Thymus (tissue), 14 donors: ENCODE measurements at places on chromosomes 7 and 10.

DNA sequence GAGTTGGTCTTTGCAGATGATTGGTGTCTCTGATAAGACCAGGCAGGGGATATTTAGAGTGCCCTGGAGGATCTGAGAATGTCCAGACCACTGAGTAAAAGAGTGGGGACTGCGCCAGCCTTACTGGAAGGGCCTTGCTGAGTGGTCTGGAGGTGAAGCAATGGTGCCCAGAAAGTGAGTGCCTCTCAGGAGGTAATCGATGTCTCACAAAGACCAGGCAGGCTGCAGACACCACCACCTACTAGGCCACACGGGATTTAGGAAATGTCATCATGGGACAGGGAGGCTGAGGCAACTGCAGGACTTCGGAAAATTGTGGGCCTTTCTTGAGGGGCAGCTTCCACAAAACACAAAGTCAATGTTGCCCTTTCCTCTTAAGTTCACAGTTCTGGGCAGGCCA lies 57.2 kb upstream of the STEAP1B start:
- DNase-seq, result no peak

DNA sequence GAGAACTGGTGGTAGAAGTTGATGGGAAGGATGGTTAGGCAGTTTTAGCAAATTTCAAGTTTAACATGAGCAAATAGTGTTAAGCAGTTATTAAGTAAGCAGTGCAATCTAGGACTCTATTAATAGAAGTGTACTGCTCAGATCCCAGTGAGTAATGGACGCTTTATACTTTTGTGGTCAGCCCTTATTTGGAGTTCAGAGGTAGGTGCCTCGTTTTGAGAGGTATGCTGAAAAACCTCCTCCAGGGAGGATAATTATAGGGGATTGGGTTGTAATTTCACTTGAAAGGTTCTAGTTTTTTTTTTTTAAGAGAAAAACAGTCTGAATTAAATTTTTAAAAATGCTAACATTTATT lies 33.5 kb upstream of the CCDC7 start:
- DNase-seq, result no peak

GRCh38 chr10:26359670-26360069 lies 78.5 kb upstream of the APBB1IP start:
- no peak for DNase-seq

GRCh38 chr7:159155410-159155809 lies 10.7 kb upstream of the VIPR2 start:
- DNase-seq, result no peak

- DNase-seq, result no peak
These were observed 4.4 kb upstream of the GSTK1 start for GRCh38 chr7:143258831-143259230.

GRCh38 chr10:125722811-125723210 lies 3.3 kb downstream of the EDRF1 start:
- no peak for DNase-seq

DNA sequence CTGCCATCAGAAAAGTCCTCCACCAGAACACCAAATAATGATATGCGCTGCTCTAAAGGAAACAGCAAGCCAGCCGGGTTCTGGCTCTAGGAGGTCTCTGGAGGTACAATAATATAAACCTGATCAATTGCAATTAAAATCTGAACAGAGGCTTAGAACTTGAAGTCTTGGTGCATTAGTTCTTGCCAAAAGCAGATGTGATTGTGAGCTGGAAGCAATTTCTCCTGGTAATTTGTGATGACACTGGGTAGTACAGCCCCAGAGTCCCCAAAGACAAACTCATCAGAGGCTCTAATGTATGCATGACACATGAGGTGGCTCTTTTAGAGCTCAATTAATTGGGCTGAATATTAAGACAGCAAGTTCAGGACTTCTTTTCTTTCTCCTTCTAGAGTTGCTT lies 3.3 kb downstream of the ETV1 start:
- no peak for DNase-seq

- no peak for DNase-seq
These were observed 300.7 kb downstream of the XPNPEP1 start for GRCh38 chr10:109622566-109622965.

DNA sequence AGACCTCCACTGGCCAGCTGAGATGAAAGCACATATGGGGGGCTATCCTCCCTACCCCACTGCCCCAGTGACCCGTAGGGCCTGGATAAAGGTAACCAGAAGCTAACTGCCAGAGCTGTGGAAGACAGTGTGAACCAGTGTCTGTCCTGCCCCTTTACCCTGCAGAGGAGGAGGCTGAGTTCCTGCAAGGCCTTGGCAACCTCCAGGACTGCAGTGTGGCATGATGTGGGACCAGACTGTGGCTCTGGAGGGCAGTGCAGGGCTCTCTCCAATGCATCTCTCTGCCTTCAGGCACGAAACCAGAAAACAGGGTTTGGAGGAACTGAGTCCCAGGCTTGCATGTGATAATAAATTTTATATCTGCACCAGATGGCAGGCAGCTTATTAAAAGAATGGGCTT lies 93.1 kb downstream of the EPC1 start:
- DNase-seq, result no peak

DNA sequence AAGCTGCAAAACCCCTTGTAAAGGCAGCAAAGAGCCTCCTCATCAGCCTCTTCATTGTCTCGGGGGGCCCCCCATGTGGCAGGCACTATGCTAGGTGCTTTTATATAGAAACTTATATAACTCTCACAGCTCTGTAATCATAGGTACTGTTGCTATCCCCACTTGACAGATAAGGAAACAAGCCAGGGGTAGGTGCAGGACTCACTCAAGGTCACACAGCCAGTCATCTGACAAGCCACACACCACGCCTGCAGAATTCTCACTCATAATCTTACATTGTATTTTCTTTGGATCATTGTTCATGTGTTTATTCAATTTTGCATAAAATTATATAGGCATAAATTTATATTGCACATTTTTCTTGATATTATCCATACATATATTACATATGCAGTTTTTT lies 165.4 kb downstream of the PPP1R17 start:
- no peak for DNase-seq

GRCh38 chr7:151132461-151133205 lies 34.9 kb downstream of the GBX1 start:
- DNase-seq, result no peak

DNA sequence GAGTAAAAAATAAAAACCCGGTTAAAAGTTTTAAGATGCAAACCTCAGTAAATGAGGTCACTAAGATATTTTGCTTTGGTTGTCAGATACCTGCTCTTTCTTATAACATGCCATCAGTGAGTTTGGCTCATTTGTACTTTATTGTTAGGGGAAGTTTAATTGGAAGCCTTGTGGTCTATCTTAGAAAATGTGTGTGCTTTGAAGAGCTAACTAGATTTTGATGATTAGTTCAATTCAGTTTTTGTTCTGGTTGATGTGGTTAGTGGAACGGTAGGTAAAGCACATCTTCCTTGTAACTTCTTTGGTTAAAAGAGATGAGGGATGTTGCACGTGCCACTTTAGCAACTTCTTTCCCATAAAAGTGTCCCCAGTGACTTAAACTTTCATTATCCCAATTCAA lies 353.4 kb upstream of the GALNT17 start:
- no peak for DNase-seq

GRCh38 chr7:46999866-47000265 lies 582.0 kb downstream of the TNS3 start:
- no peak for DNase-seq

DNA sequence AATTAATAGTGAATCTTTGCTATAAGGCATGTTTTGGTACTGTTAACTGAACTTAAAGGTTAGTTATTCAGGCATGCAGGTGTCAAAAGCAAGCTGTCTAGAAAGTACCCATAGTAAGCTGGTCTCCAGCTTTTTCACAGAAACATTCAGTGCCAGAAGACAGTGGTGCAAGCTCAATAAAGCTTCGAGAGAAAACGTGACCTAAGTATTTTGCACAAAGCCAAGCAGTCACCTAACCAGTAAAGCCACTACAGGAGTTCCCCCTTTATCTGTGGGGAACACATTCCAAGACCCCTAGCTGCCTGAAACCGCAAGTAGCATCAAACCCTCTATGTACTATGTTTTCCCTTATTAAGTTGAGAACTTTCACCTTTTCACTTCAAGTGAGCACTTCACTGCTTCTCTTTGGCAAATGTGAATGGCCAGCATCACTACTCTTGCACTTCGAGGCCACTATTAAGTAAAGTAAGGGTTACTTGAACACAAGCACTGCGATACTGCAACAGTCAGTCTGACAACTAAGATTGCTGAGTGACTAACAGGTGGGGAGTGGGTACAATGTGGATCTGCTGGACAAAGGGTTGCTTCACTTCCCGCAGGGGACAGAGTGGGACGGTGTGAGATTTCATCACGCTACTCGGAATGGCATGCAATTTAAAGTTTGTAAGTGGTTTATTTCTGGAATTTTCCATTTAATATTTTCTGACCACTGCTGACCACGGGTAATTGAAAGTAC lies 253.8 kb upstream of the YAE1 start:
- no peak for DNase-seq

DNA sequence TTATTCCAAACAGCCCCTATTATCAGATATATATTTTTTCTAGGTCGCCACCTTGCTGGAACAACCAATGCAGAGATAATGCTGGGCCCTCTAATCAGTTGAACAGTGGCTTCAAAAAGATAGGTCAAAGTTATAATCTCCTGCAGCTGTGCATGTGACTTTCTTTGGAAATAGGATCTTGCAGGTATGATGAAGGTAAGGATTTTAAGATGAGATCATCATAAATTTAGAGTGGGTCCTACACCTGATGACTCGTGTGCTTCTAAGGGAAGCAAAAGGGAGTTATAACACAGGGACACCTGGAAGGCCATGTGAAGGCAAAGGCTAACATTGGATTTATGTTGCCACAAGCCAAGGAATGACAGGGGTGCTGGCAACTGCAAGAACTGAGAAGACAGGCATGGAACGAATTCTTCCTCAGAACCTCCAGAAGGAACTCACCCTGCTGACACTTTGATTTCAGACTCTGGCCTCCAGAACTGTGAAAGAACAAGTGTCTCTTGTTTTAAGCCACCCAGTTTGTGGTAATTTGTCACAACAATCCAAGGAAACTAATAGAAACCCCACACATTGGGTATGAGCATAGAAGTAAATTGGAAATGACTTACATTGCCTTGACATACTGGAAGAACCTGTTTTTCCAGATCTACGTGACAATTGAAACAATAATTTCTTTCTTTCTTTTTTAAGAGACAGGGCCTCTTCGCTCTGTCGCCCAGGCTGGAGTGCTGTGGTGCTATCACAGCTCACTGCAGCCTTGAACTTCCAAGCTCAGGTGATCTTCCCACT lies 34.4 kb downstream of the CCDC71L start:
- no peak for DNase-seq

GRCh38 chr10:63562857-63563256 lies 41.7 kb downstream of the REEP3 start:
- DNase-seq, result no peak

GRCh38 chr10:12417331-12417730 lies 68.0 kb downstream of the CAMK1D start:
- no peak for DNase-seq

DNA sequence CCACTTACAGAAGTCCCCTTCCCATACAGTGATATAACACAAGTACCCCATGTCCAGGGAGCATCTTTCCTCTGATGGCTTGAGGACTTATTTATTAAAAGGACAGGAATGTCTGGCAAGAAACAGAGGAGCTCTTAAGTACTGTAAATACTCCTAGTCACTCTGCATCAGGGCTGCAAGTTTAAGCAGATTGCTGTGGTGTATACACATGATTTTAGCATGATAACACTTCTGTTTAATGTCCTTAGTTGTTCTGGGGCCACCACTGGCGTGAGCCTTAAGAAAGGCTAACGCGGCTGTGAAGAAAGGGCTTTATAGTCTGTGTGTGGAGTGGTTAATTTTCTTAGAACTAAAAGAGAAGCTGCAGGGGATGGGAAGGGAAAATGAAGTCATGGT lies 65.7 kb downstream of the GBF1 start:
- no peak for DNase-seq

- DNase-seq, result no peak
These were observed 130.0 kb upstream of the BTBD16 start for GRCh38 chr10:122140941-122141623.

DNA sequence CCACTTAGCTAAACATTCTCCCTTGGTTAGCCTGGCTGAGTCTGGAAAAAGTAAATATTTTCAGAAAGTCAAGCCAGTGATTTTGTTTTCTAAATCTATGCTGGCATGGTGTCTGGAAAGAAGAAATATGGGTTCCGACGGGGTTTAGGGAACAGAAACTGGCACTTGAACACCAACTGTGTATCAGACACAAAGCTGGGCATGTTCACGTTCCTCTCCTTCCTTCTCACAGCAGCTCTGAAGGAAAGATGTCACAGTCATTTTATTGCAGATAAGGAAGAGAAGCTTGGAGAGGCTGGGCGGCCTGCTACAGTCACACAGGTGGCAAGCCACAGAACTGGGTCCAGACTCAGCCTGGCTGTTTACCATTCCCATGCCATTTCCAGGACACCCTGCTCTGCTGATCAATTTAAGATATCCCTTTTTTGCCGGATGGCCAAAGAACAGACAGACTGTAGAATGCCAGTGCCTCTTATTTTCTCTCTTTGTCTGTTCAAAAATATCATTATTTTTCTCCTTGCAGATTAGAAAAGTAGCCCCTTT lies 118.8 kb downstream of the HERPUD2 start:
- no peak for DNase-seq
